ENCODE measurements at places on chromosomes 11 and 22.

DNA sequence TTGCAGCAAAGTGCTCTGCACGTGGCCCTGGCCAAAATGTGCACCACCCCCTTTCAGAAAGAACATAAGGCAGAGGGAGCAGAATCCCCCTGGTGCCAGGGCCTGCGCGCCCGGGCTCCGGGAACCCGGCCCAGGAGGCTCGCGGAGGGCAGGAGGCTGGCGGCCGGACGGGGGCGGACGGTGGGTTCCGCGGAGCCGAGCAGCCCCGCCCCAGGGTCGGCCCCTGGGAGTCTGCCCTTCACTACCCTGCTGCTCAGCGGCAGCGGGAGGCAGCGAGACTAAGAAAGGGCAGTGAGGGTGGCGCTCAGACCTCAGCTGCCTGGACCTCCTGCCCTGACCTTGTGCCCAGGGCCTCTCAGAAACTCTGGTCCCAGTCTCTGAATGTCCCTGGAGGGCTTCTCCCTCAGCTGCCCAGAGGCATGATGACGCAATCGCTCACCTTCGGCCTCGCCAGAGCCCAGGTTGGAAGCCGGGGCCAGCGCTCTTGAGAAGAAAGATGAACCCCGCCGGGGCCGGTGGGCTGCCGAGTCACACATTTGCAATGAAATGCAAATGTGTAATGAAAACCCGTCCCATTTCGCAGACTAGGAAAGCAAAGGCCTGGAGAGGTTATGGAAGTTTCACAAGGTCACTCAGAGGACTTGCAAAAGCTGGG, 1.1 kb upstream of the CLMP start:
- DNase-seq, result no peak

- DNase-seq, result no peak
Observed at GRCh38 chr11:134072844-134073243, 4.0 kb downstream of the JAM3 start.

GRCh38 chr22:32558681-32559355, 84.2 kb downstream of the FBXO7 start:
- DNase-seq, result no peak

DNA sequence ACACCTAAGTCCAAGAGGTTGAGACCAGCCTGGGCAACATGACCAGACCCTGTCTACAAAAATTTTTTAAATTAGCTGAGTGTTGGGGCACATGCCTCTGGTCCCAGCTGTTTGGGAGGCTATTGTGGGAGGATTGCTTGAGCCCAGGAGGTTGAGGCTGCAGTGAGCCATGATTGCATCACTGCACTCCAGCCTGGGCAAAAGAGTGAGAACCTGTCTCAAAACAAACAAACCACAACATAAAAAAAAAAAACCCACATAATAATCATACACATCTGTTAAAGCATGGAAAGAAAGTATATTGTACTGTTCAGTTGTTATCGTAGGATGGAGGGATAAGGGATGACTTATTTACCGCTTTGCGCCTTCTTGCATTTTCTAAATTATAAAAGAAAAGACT, 35.9 kb upstream of the GRK2 start:
- DNase-seq, result no peak

- DNase-seq, result no peak
Observed at GRCh38 chr11:121328176-121328966, 35.8 kb downstream of the SC5D start.

GRCh38 chr11:83459798-83460197, 173.6 kb upstream of the CCDC90B start:
- DNase-seq, result no peak

Measured in midbrain (tissue), 1 donor.